ENCODE measurements at places on chromosomes 12 and 14.

- DNase-seq: no peak
Observed at GRCh38 chr12:5656836-5657235, 224.9 kb downstream of the NTF3 start.

GRCh38 chr14:100981809-100982208 lies 78.3 kb upstream of the RTL1 start:
- no peak for DNase-seq

DNA sequence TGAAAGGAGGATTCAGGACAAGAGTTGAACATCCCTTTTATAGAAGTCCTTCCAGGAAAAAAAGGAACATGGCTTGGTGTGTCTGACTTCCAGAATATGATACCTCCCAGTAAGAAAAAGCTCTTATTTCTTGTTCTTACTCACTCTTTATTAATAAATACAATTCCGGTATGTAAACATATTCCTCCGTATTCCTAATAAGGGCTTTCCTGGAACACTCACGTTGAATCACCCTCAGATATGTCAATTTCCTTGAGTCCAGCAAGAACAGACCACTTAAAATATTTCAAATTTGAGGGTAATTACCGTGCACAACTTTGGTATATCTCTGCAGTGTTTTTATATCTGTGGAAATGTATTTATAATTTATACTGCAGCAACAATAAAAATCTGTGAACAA lies 385.6 kb downstream of the SYT1 start:
- no peak for DNase-seq

- DNase-seq: peak; percentile 8
Observed at GRCh38 chr14:90721619-90722305, 94.5 kb downstream of the TTC7B start.

DNA sequence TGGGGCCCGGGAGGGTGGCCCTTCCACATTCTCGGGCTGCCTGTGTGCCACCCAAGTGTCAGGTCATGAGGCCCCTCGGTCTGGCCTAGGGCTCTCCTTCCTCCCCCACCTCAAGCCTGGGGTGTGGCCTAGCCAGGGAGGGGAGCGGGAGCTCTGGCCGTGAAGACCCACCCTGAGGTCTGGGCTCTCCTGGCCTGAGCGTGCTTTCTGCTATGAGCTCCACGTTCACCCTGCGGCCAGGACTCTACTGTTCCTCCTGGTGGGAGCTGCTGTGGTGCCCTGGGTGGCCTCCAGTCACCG lies 12.0 kb downstream of the PACS2 start:
- no peak for DNase-seq

- DNase-seq: no peak
Observed at GRCh38 chr12:132633398-132633797, 14.8 kb downstream of the P2RX2 start.

- DNase-seq: no peak
Observed at GRCh38 chr12:28535216-28535615, 345.0 kb downstream of the CCDC91 start.

DNA sequence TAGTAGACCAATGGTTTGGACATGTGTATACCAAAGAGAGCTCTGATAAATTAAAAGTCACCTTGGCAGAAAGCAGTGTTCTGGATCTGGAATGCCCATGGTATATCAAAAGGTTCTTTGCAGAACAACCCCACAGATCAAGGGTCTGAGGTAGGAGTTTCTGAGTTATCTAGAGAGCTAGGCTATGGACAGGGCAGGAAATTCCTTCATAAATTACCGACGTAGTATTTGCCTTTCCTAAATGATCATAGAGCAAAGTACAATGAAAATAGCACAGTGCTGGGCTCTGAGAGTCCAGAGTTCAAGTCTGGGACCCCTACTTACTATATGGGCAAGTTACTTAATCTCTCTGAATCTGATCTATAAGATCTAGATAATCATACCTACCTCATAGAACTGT lies 35.3 kb upstream of the PELI2 start:
- DNase-seq: no peak

GRCh38 chr14:33929799-33930408 lies 21.0 kb downstream of the EGLN3 start:
- DNase-seq: no peak

- no peak for DNase-seq
Observed at GRCh38 chr12:131112700-131113290, 159.1 kb downstream of the ADGRD1 start.

GRCh38 chr12:29517264-29517663 lies 19.8 kb upstream of the OVCH1 start:
- DNase-seq: no peak

GRCh38 chr12:99087278-99087677 lies 442.2 kb downstream of the APAF1 start:
- no peak for DNase-seq

GRCh38 chr14:76870166-76870565 lies 44.0 kb downstream of the LRRC74A start:
- DNase-seq: no peak

DNA sequence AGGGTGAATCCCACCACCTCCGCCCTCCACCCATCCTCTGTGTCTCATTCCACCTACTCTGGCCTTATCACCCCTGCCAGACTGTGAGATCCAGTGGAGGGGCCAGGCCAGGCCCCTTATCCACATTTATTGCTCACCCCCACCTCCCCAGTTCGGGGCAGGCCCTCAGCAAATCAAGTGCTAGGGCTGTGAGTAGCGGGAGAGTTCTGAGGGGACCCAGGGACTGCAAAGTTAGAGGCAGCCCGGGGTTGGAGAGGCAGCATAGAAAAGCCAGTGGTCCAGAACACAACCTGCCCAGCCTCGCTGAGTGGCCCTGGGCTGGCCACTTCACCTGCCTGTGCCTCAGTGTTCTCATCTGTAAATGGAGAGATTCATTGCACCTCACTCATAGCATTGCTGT lies 27.2 kb upstream of the ACTN1 start:
- no peak for DNase-seq

GRCh38 chr12:62332598-62332997 lies 72.4 kb downstream of the USP15 start:
- DNase-seq: no peak

GRCh38 chr12:94707036-94707435 lies 56.7 kb upstream of the TMCC3 start:
- DNase-seq: no peak

DNA sequence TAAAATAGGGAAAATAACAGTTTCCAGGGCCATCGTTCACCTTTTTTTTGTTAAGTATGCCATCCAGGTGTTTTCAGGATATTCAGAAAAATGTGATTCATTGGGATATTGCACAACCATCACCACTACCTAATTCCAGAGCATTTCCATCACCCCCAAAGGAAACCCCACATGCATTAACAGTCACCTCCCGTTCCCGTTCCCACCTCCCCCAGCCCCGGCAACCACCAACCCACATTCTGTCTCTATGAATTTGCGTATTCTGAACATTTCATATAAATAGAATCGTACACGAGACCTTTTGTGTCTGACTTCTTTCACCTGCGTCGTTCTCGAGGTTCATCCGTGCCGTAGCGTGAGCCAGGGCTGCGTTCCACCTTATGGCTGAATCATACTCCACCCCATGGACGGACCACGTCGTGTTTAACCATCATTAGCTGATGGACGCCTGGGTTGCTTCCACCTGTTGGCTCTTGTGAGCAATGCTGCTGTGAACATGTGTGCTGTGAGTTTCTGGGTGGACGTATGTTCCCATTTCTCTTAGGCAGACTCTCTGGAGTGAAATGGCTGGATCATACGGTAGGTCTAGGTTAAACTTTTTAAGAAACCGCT lies 51.0 kb upstream of the NCOR2 start:
- no peak for DNase-seq

DNA sequence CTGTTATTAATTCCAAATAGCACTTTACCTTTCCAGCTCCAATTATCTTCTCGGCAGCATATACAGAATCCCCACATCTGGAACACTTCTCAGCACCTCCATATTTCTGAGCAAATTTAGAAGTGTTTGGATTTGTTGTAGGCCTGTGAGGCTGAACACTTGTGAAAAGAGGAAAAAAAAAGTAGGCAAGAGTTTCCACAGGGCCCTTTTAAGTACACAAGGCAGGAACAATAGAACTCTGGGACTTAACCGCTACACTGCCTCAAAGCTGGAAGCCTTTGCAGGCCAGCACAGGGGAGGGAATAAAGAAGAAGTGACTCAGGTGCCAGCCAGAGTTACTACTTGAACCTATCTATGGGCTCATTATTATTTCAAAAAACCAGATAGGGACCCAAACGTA lies 18.6 kb downstream of the CSRP2 start:
- no peak for DNase-seq

DNA sequence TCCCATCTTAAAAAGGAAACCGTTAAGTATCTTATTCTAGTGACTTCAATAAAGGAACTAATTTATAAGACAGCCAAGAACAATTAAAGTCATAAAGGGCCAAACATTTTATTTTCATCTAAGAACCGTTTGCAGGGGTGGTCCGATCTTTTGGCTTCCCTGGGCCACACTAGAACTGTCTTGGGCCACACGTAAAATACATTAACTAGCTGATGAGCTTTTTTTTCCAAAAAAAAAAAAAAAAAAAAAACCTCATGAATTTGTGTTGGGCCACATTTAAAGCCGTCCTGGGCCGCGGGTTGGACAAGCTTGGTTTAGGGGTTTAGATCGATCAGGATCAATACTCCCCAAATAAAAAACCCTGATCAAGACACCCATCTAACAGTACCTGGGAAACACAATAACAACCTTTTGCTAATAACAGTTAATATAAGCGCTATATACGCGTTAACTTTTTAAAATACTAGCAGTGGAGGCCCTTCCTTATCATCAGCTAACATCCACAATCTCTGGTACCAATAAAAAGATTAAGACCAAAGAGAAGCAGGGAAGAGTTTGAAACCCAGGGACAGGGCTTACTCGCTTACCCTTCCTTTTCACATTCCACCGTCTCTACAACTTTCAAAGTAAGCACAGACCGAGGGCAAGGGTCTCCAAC lies 1.1 kb downstream of the NAP1L1 start:
- DNase-seq: no peak

DNA sequence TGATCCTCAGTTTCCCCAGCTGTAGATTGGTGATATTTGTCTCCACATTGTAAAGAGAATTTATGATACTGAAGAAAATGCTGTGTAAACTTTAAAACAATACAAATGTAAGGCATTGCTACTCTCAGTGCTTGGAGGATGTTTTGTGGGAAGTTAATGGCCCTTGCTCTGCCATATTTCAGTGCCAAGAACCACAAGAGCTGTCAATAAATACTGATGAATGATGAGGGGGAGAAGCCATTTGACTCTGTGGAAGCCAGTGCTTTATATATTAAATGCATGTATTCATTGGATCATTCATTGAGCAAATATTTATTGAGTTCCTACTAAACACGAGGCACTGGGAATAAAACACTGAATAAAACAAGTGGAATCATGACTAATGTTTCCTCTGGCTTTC lies 30.8 kb downstream of the CACNA1C start:
- DNase-seq: no peak

DNA sequence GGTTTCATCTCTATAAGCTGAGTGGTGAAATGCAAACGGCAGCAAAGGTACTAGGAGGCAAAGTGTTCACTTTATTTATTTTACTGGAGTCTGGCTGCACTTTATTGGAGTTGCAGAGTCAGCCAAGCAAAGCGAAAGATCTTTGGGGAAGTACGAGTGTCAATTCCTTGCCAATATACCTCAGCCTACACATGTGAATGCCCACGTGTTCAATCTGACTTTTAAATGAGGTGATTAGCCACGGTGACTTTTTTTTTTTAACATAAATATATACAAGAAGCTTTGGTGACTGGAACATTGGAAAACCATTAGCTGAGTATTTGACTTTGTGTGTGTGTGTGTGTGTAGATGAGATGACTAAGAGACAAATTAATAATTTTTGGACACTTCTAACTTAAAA lies 178.8 kb downstream of the NTS start:
- DNase-seq: no peak

DNA sequence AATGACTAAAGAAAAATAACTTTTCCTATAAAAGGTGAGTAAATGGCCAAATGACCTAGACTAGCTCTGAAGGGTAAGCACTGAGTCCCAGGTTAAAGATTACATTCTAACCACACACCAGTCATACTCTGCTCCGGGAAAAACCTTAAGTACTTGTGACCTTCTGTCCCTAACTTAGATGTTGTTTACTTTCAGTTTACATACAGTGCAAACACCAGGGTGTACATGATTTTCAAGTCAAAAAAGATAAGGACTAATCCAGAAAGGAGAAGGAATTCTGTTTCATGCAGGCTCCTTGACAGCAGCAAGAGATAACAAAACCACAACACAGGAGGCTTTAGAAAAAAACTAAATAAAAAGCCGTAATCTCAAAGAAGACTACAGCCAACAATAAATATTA lies 174.2 kb downstream of the PPM1H start:
- DNase-seq: no peak

DNA sequence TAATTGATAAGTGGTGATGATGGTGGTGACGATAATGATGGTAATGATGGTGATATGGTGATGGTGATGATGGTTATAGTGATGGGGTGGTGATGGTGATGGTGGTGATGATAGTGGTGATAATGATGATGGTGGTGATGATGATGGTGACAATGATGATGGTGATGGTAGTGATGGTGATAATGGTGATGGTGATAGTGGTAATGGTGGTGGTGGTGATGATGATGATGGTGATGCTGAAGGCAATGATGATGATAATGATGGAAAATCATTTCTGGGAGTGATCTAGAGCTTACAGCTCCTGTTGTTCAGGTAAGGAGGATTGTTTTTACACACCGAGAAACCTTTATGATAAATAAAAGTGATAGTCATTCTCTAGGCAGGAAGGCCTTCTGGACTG lies 33.9 kb downstream of the CCDC63 start:
- DNase-seq: no peak

DNA sequence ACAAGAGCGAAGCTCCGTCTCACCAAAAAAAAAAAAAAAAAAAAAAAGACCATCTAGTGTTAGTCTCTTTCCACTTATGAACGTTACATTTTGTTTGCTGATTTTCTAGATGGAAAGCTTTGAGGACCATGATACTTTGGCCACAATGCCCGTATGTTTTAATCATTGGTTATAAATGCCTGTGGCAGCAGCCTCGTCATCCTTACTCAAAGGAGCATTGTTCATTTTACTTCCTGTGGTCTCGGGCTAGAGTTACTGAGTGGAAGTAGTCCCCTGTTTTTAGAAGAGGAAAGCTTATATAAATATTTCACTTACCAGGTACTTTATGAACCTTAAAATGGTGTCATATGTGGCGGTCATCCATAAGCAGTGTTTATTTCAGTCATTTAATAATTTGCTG lies 359.9 kb downstream of the AEBP2 start:
- no peak for DNase-seq

- DNase-seq: no peak
Observed at GRCh38 chr14:24425704-24426103, 3.8 kb downstream of the CBLN3 start.

DNA sequence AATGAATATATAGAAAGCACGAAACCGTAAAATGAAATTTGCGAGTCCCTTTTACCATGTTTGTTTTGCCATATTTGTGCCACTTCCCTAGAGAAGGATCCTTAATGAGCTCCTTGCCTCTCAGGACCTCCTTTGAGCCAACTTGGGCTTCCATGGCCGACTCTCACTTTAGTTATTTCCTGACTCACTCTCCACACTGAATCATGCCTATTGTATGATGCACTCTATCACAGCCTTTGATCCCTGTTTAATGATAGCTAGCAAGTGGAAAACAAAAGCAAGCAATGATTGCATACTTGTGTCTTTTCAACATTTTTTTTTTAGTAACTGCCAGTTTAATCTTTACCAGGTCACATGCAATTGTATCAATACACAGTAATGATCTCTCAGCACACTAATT lies 153.2 kb downstream of the CCER1 start:
- no peak for DNase-seq
